ENCODE measurements at places on chromosomes 5 and 9.

DNA sequence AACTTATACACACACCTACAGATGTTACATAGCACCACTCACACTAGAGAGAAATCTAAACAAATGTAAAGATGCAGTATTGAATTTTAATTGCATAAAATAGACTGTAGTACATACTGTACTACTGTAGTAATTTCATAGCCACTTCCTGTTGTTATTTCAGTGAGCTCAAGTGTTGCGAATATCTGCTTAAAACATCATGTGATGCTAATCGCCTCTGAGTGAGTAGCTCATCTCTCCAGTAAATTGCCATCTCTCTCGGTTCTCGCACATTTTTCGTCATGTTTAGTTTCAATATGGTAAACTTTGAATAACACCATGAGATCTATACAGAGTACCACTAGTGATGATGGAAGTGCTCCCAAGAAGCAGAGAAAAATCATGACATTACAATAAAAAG lies 22.0 kb upstream of the ARHGEF28 start:
- no peak for DNase-seq

- DNase-seq, result no peak
Observed at GRCh38 chr9:125679597-125680189, 27.3 kb downstream of the MAPKAP1 start.

- no peak for DNase-seq
Observed at GRCh38 chr5:150500328-150500841, 7.5 kb upstream of the NDST1 start.

DNA sequence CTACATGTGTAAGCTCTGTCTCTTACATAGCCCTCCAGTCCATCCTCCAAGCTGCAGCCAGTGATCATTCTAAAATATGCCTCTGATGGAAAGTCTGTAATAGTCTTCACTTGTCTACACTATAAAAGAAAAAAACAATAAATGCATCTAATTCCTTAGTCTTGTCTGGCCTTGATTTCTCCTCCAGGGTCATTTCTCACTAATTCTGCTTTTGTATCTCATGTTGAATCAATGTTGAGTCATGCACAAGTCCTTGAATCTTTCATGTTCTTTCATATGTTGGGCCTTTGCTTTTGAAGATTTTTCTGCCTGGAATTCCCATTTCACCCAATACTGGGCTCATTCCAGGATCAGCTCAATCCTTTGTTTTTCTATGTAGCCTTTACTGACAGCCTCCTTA lies 121.1 kb upstream of the TRIM32 start:
- DNase-seq, result no peak

DNA sequence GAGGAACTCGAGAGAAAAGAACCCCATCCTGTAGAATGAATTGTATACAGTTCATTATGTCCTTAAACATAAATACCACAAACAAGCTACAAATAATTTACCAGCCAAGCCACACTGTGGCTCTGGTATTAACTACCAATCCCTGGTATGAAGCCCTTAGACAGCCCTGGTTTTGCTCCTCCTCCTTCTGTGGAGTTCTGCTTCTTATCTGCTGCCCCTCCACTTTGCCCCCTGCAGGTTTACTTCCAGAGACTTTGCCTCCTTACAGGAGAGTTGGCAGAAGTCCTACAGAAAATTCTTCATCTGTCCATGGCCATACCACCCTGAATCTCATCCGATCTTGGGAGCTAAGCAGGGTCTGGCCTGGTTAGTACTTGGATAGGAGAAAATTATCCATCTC lies 219.8 kb downstream of the ACTL7B start:
- DNase-seq, result no peak

DNA sequence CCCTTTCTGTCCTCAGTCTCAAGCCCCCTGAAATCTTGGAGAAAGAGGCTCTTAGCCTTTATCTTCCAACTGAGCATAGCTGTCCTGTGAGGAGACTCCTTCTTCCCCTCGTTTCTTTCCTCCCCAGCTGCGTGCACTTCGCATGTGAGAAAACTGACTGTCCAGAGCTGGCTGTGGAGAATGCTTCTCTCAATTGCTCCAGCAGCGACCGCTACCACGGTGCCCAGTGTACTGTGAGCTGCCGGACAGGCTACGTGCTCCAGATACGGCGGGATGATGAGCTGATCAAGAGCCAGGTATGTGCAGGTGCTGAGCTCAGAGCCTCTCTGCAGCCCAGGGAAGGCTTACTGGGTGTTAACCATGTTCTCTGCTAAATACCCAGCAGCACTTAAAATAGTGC lies 190.8 kb downstream of the PAPPA start:
- no peak for DNase-seq

DNA sequence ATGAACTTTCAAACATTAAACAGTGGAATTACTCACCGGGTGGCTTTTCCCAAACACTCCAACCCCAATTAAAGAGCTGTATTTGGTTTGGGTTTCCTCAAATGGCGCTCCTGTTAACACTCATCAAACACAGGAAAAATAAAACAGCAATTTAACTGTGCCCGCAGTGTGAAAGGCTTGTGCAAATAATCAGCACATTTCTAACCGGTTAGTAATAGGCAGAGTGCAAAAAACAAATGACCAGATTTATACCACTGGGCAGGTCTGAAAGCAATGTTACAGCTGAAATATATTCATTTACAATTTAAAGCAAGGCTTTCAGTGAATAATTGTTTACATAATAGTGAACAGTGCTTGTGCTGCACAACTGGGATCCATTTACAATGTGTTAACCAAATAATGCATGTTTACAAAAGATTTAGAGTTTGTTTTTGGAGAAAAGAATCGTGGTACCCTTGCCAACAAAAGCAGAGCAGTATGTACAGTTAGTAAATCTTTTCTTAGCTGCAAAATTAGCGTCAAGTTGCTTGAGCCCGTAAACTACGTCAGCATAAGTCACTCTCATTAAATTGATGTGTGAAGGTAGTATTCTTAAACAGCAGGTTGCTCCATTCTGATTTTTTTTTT lies 662.9 kb upstream of the ZNF608 start:
- no peak for DNase-seq

DNA sequence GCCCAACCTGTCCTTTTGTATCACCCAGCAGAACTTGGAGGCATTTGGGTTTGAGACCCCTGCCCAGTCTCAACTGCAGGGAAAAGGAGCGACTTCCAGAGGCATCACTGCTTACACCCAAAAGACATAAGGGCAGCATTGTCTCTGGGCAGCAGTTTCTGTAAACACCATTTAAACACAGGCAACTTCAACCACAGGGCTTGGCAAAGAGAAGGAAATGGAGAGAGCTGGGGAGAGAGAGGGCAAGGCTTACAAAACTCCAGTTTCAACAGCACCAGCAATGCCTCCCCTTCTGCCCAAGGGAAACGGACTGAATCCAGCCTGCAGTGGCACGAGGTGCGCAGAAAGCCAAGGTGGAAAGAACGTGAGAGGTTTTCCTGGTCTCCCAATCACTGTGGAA lies 147.6 kb downstream of the ROR2 start:
- no peak for DNase-seq

DNA sequence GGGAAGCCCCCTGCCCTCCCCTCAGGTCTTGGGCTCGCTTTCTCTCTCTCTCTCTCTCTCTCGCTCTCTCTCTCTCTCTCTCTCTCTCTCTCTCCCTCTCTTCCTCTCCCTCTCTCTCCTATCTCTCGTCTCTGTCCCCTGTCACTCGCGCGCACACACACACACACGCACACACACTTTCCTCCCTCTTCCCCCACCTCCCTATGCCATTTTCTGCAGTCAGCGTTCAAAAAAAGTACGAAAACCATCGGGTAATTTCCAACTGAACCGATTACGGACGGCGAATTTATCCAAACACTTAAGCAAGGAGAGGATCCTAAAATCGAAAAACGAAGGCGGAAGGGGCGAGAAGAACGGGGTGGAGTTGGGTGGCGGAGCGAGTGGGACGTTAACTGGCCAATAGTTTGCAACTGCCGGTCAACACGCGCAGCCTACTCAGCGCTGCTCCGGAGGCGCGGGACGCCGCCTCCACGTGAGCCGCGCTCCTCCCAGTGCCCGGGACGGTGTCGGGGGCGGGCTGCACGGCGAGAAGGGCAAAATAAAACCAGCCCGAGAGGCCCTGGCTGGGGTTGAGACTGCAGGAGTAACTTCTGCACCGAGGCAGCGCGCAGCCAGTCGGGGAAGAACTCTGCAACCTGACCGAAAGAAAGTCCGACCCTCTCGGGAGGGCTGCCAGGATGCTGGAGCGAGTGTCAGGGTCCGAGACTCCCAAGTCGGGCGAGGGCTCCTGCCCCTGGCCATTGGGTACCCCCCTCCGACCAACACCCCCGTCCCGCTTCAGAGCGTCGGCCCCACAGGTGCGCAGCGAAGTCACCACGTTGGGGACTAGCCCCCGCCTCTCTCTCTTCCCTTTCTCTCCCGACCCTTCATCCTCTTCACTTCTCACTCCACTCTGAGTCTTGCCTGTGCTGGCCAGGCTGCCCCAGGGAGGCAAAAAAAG lies 24.9 kb upstream of the ELAVL2 start:
- DNase-seq, result no peak

- DNase-seq, result no peak
Observed at GRCh38 chr5:128535251-128535650, 2.8 kb downstream of the FBN2 start.

GRCh38 chr5:130708754-130709153 lies 456.3 kb downstream of the HINT1 start:
- no peak for DNase-seq

DNA sequence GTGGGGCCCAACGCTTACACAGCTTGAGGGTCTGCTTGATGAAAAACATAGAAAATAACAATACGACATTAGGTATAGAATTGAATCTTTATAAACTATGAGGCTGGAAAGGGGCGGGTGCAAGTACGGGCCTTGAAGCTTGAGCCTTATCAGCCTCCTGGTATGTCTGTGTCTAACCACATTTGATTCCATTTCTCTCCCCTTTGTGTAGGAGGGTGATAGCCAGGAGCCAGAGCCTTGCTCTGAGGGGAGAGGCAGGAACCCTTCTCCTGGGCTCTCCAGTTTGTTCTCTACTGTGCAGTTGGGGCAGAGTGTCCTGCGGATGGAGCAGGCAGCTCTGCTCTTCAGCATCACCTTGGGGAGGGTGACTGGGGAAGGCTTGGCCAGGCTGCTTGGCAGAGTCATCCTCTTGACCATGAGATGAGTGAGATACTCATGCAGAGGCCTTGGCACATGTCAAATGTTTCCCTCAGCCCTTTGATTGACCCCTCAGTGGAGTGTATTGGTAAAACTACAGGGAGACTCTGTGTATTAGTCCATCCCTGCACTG lies 153.5 kb downstream of the SEMA6A start:
- no peak for DNase-seq

GRCh38 chr9:95517559-95518425 lies 1.0 kb upstream of the PTCH1 start:
- no peak for DNase-seq

GRCh38 chr5:149388498-149389190 lies 9.6 kb upstream of the IL17B start:
- no peak for DNase-seq
